ENCODE measurements at places on chromosomes 12 and 14.

- DNase-seq = no peak
Observed at GRCh38 chr14:98444077-98444476, 827.9 kb downstream of the BCL11B start.

DNA sequence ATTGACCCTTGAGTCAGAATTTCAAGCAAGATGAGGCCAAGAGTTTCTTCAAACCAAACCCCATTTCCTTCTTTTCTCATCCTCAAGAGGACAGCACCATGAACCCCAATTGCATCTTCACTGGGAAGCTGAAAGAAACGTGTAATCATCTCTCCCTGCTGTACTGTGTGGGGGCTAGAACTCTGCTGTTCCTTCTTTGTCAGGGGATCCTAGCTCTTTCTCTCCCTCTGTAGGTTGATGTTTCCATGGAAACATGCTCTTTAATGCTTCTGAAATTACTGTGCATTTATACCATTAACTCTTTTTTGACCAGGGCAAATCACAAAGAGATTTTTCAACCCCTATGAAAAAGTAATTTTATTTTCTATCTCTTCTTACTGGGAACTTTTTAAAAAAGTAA lies 295.1 kb downstream of the GRIN2B start:
- DNase-seq = no peak

GRCh38 chr14:92198804-92199203 lies 77.0 kb downstream of the CPSF2 start:
- no peak for DNase-seq

GRCh38 chr12:94429633-94430032 lies 30.0 kb downstream of the CEP83 start:
- no peak for DNase-seq

- no peak for DNase-seq
Observed at GRCh38 chr12:70449753-70450341, 83.8 kb downstream of the KCNMB4 start.

GRCh38 chr12:23217158-23217557 lies 592.2 kb downstream of the ETNK1 start:
- no peak for DNase-seq

DNA sequence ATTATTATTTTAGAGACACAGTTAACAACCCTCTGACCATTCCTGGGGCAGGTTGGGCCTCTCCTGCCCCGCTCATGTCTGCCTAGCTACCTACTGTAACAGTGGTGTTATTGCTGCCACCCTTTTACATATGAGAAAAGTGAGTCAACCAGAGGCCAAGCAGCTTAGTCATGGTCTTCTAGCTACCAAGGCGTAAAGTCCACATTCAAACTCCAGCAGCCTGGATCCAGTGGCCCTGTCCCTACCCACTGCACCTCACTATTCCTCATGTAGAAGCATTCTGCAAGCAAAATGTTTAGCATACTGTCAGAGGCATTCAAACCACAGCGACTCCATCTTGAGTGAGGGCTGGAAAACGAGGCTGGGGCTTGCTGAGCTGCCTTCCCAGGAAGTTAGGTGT lies 95.8 kb downstream of the SLC15A4 start:
- no peak for DNase-seq

DNA sequence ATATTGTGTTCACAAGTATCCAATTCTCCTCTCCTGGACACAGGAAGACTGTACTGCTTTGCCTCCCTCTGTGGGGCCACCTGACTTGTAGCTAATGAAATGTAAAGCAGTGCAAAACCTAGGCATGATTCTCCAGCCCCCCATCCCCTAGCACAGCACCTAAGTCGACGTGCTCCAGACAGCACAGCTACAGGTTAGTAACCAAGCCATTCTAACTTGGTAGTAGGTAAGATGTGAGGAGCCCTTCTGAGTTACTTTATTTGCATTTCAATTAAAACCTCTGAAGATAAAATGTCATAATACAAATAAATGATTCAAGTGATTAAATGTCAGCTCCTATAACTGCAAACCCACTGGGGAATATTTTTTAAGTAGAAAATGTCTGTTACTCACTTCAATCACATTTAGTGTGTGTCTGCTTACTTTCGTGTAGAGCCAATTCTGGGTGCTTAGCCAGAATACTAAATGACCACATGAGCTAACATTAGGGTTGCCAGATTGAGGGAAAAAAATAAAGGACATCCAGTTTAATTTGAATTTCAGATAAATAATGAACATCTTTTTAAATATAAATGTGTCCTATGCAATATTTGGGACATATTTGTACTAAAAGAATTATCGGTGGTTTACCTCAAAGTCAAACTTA lies 64.8 kb upstream of the HIF1A start:
- no peak for DNase-seq

DNA sequence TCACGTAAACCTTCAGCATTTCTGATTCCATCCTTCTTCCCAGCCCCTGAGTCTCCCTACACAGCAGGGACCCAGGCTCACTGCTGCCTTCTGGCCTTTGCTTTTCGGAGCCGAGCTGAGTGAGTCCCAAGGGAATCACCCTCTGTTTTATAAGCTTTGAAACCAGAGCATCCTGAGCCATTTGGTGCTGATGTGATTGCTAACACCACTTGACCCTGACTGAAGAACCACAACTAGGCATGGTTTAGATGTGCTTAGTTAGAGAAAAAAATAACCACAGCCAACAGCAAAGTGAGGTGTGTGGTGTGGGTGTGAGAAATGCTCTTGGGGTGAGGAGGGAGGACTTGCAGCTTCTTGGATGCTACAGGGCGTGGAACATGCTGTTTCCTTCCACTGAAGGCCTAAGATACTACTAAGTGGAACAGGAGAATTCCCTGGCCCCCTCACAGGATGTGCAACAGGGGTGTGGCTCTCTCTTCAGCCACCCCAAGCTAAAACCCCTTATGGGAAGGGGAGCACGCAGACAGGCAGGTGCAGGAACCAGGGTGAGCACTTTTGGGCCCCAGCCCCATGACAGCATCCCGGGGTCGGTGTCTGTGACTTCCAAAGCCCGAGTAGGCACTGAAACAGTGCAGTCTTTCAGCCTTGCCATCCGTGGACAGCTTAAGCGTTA lies at the start of gene TC2N:
Gene TC2N (minus strand): TSS at position 221 of the 673 bp plus-strand sequence. CDS start 53,767 bp downstream, outside the sequence.
- DNase-seq = no peak

DNA sequence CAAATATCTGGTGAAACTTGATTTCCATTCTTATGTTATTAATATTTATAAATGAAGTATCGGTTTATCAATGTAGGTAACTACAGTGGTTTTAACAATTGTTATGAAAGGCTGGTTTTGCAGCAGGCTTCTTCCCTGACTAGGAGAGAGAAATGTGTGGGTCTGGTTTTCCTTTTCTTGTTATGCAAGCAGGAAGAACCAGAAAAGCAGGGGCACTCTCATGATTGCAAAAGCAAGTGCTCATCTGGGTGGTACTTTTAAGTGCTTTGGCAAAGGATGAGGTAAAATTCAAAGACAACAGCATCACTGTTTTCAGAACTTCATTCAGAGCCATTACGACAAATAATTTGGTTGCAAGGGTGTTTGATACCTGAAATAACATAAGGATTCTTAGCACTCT lies 105.6 kb downstream of the PTPRO start:
- no peak for DNase-seq

GRCh38 chr12:42507081-42507480 lies 82.5 kb downstream of the PRICKLE1 start:
- DNase-seq = no peak

Measured in occipital lobe (tissue), 3 donors.